ENCODE measurements at places on chromosomes 6 and 20.

- no peak for DNase-seq
Measured at GRCh38 chr6:160305926-160306713, 42.1 kb upstream of the SLC22A3 start.

DNA sequence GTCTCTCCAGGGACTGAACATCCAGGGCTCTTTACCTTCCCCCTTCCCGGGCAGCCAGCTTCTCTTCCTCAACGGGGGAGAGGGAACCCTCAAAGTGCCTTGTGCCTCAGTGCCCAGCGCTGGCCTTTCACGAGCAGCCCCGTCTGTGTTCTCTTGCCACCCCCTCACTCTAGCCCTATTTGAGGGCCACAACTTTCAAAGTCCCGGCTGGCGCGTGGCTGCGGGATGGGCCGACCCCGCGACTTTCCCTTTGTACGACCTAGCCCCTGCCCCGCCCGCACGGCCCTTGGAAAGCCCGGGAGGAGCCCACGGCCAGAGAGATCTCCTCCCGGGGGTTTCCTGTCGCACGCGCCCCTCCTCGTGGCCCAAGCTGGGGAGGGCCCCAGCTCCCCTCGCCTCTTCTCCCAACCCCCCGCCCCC is 559 bp downstream of the SCRT2 start:
- no peak for DNase-seq

GRCh38 chr6:116629563-116629981 is 13.3 kb downstream of the RSPH4A start:
- no peak for DNase-seq

DNA sequence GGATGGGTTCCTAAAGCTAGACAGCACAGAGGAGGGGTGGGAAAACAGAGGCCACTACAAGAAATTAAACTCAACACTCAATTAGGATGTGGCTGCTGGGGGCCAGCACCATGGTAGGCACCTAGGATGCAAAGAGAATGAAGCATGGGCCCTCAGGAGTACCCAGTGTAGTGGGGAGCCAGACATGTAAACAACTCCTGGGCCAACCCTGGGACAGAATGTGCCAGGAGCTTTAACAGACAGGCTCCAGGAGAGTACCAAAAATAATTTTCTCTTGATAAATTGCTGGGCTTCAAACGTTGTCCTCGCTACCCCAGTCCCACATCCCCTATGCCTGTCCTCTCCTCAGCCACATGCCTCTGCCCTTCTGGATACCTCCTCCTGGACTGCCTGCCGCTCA is 1.7 kb downstream of the TMEM151B start:
- DNase-seq, result no peak

GRCh38 chr6:71246596-71246995 is 42.0 kb upstream of the OGFRL1 start:
- DNase-seq, result no peak

GRCh38 chr6:5674721-5675120 is 332.0 kb downstream of the NRN1 start:
- no peak for DNase-seq

DNA sequence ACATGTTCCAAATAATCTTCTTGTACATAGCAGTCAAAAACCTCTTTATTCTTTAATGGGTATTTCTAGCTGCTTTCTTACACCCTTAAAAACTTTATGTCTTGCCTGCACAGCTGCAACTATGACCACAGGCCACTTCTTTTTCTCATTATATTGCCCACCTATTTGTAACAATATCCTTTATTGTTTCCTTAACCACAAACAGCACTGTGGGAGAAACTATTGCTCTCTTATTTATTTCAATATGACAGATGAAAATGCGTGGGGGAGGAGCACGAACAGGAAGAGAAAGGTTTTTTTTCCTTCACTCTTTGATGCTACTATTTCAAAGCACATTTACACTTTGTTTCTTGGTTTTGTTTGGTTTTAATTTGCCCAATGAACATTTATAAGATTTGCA is 253.5 kb downstream of the GJA1 start:
- no peak for DNase-seq

- no peak for DNase-seq
Measured at GRCh38 chr6:128310451-128310850, 209.9 kb downstream of the PTPRK start.

DNA sequence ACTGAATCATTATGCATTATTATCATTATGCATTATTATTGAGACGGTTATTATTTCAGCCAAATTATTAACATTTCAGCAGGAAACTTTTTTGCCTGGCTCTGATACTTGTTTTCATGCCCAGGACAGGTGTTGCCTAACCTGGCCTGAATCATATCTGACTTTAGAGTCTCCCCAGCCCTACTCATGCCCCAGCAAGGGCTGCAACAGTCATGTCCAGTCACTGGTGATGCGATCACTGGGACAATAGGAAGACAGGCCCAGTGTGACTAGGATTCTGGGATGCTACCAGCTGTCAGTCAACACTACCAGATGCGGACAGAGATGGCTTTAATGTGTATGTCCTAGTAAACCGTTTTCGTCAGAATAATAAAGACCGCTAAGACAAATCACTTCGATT is 285.0 kb downstream of the KHDC1L start:
- no peak for DNase-seq

GRCh38 chr6:148593813-148594170 is 153.0 kb upstream of the UST start:
- DNase-seq, result no peak

DNA sequence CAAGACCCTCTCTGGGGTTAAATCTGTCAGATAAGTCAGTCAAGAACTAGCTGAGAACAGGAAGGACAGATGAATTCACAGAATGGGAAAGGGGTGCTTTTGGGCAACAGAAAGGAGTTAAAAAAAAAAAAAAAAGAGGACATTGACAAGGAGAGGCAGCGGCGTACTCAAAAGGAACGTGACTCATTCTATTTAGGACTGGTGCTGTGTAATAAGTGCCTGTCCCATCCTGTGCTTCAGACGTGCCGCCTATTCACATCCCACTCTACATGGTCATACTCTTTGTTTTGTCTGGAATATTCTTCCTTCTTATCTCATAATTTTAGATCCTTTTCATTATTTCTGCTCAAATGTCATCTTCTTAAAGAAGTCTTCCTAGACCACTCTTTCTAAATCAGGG is 101.1 kb upstream of the EMILIN3 start:
- no peak for DNase-seq

DNA sequence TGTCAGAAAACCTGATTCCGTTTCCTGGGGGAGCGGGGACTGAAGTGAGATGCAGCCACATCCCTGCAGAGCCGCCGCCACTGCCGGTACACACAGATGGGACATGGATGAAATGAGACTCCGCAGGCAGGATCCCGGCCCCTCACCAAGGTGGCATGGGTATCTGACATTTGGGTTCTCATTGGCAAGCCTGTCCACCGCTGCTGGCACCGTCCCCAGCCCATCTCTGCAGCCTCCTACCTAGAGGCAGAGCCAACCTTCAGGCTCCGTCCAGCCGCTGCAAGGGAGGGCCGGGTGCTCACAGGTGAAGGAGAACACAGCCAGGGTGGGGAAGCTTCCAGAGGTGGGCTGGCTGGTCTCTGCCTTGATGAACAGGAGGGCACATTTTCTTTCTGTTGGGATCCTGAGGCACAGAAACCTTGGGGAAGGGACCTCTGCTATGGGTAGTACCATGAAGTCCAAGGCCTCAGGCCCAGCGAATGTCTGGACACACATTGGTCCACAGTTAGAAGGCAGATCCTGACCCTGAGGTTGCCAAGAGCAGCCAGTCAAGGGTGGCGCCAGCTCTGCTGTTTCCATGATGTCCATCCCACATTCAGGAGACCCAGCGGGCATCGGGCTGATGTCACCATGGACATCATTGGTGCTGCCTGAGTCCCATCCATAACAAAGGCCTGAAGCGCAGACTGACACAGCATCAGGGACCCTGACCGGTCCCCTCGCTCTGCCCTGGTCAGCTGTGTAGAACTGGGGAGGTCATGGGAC is 177.4 kb downstream of the TAF4 start:
- no peak for DNase-seq

- no peak for DNase-seq
Measured at GRCh38 chr6:53715434-53715833, 49.9 kb upstream of the KLHL31 start.

DNA sequence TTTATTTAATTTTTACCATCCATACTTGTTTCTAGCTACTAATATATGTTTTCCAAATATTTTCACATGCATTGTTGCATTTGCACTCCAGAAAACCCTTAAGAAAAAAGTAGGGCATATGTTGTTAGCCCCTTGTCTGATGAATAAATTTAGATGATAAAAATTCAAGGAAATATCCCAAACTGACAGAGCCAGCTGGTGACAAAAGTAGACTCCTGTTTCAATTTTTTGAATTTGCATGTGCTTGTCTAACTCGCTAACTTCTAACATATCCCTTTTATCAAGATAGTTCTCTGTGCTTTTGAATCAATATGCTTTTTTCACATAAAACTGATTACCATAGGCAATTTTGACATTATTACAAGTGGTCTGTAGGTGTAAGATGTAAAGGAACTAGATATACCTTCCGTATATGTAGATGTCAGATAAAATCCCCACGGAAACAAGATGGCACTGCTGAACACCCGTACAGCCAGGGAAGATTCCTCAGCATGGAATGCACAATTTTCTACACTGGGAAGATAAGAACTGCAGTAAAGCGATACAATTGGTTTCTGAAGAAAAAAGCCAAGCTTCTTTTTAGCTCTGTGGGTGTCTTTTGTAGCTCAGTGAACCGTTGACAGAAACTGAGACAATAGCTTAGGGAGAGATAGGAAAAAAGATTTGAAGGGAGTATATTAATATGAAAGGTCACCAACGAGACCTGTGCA is 437.6 kb upstream of the RNF217 start:
- DNase-seq, result no peak

- no peak for DNase-seq
Measured at GRCh38 chr6:116371120-116371917, 572 bp downstream of the DSE start.

DNA sequence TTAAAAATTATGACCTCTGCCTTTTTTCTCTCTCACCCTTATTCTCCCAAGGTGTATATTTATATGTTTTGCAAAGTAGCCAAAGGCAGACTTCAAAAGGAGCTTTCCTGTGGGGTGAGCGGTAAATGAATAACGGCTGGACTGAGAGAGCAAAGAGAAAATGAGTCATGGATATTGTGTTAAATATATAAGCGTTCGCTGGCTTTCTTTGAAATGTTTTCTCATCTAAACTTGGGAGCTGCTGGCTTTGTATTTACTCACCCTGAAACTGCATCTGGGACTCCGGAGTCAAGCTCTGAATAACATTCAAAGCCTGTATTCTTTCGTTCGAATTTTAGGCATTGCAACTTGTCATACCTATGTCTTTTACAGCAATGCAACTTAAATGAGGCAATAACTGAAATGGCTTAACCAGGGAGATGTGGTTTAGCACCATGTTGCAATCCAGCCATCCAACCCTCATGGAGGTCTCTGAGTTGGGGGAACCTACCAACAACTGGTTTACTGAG is 32.0 kb downstream of the ATXN1 start:
- DNase-seq, result no peak

DNA sequence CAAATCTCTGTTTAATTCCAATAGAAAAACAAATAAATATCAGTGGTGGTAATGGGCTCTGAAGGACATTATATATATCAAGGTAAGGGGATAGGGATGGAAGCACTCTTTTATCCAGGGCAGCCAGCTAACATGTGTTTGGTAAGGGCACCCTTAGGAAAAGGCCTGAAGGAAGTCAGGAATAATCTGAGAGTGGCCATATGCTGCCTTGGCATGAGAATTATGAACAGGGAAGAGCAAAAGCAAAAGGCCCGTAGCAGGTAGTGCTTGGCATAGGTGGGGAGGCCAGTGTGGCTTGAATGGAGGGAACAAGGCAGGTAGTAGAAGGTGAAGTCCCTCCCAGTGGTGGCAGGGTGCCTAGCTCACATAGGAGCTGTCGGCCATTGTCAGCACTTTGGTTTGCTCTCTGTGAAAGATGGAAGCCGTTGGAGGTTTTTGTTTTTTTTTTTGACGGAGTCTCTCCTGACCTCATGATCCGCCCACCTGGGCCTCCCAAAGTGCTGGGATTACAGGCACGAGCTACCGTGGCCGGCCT is 39.6 kb upstream of the CSE1L start:
- DNase-seq, result no peak

- DNase-seq, result no peak
Measured at GRCh38 chr20:21967481-21967880, 262.0 kb downstream of the PAX1 start.

GRCh38 chr6:16355238-16355637 is 116.9 kb downstream of the GMPR start:
- DNase-seq, result no peak

DNA sequence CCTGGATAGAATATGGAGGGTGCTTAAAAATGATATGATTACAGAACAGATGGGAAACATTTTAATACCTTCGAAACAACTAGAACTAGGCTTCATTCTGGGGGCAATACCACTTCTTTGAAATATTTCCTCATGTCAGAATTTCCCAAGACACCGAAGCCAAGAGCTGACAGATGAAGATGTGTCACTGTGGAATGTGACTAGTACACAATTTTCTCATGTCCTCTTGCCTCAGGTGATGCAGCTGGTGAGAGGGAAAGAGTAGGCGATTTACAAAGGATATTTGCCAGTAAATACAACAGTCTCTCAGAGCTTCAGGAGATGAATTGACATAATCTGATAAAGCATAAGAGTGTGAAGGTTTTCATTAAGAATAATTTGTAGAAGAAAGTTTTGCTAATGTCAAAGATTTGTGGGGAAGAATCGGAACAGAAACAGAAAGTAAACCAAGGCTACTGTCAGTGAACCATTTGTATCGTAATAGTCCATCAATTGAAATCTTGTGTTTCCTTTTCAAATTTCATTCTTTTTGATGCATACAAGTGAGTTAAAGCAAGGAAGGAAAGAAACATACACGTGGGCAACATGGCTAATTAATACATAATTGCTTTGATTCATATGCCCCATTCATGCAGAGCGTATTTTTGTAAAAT is 164.7 kb upstream of the CCN2 start:
- no peak for DNase-seq

GRCh38 chr6:77879527-77879926 is 226.7 kb downstream of the MEI4 start:
- no peak for DNase-seq

DNA sequence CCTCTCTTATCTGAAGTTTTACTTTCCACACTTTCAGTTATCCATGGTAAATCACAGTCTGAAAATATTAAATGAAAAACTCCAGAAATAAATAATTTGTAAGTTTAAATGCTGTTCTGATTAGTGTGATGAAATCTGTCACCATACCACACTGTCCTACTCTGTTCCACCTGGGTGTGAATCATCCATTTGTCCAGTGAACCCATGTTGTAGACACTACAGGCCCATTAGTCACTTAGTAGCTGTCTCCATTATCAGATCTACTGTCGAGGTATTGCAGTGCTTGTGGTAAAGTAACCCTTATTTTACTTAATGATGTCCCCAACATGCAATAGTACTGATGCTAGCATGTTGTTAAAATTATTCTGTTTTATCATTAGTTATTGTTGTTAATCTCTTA is 29.2 kb upstream of the MMS22L start:
- no peak for DNase-seq

Measured in NCI-H748 treated with DMSO at 0.1 percent for 48 hours (cell line).